ENCODE measurements at places on chromosomes 6 and 20.

GRCh38 chr6:1526398-1527072 lies 83.2 kb upstream of the FOXC1 start:
- no peak for DNase-seq

- DNase-seq = no peak
These were observed 44.1 kb upstream of the GCM1 start for GRCh38 chr6:53192682-53193188.

DNA sequence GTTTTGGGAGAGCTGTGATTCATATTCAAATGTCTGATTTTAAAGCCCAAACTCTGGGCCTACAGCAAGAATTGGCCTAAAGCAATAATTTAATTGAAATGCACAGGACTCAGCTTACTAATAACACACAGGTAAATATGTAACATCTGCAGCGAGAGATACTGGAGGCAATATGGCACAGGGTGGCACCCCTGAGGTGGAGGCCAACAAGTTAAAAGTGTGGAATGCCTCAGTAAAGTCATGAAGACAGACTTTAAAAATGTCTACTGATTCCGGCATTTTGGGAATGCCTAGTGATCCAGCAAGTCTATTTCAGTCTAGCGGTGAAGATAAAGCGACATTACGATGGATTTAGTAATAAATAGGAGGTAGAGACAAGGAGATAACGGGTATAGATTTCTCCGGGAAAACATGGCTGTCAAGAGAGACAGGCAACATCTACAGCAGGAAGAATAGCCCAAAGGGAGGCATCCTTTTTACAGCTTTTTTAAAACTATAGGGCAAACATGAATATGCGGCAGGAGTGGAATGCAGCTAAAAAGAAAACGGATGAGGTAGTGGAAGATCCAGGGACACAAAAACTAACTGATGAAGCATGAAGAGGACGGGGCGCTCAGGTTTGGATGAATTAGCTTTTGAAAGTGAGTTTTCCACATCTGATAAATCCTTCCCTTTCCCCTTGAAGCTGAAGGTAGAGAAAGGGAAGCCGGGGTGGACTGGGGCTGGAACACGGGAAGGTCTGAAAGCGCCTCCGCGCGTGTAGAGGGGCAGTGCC lies 1.2 kb downstream of the NANP start:
- no peak for DNase-seq

GRCh38 chr6:45537539-45537938 lies 159.8 kb upstream of the SUPT3H start:
- DNase-seq = no peak

- no peak for DNase-seq
These were observed 211.1 kb upstream of the PHACTR1 start for GRCh38 chr6:12505486-12505885.

DNA sequence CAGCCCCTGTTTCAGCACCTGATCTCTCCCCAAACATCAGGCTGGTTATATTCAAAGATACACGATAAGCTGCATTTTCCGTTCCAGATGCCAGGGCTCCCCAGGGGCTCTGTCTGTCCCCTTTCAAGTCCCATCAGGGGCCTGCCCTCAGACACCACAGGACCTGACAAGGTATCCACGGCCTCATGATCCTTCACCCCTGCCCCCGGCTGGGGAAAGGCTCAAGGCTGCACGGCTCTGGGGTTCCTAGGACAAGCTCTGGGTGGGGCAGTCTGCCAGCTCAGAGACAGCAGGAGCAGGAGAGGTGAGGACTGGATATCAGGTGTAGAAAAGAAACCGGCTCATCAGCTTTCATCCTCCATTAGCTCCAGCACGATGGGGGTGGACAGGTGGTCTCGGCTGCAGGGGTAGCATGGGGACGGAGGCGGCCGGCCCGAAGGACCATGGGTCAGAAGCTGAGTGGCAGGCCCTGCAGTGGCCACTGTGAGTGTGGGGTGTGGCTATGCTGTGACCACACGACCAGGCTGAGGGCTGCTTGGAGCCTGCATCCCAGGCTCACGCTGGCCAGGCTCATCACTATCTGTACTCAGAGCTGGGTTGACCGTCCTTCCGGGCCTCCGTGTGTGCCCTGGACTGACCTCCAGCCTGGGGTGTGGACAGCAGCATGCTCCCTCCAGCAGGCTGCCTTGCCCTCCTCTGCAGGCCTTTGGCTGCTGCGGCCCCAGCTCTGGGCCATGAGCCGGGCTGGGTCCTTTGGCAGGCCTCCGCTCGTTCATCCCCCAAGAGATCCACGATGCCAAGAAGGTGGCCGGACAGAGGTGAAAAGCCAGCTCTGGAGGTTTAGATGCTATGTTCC lies 386.2 kb downstream of the THBS2 start:
- DNase-seq = no peak

DNA sequence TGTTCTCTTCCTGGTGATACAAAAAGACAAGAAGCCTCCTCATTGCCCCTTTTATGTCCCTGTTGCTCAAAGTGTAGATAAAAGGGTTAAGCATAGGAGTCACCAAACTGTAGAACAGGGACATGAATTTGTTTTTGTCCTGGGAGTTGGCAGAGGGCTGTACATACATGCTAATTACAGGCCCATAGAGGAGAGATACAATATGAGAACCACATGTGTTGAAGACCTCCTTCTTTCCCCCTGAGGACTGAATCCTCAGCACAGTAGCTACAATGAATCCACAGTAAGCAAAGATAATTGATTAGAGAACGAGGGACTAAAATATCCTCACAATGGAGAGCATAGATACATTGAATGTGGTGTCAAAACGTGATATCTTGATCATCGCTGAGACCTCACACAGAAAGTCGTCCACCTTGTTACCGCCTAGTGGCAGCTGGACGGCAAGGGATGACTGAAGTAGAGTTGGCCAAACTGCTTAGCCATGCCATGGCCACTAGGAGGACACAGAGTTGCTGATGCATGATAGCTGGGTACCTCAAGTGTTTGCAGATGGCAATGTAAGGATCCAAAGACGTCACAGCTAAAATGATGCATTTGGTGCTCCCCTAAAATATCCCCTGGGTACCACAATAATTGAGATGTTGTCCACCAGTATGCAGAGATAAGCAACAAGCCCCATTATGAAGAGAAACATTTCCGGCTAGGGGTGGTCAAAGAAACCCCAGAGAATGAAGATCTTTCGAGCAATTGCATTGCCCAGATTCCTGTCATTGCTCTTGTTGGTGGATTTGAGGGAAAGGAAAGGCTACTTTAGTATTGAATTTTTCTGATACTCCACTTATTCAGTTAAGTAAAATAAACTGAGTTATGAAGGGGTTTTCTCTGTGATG lies 15.0 kb downstream of the OR2B3 start:
- no peak for DNase-seq

DNA sequence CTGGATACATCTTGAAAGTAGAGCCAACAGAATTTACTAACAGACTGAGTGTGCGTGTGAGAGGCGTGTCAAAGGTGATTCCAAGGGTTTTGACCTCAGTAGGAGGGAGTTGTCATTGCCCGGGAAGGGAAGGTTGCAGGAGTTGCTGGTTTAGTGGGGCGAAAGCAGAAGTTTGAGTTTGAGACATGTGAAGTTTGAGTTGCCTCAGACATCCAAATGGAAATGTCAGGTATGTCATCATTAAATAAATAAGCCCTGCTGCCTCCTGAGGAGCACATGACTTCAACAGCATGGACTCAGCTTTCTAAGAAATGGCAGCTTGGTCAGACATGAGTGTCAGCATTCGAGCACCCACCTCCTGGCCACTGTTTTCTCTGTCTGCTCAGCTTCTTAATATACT lies 26.6 kb upstream of the TGM2 start:
- no peak for DNase-seq

- no peak for DNase-seq
These were observed 79.0 kb downstream of the DNAAF9 start for GRCh38 chr20:3328501-3328900.

- DNase-seq = no peak
These were observed 21.4 kb downstream of the CDYL start for GRCh38 chr6:4797587-4797986.

GRCh38 chr6:101832371-101832770 lies 438.9 kb downstream of the GRIK2 start:
- DNase-seq = no peak

- no peak for DNase-seq
These were observed 2.8 kb upstream of the VSX1 start for GRCh38 chr20:25084626-25085187.

DNA sequence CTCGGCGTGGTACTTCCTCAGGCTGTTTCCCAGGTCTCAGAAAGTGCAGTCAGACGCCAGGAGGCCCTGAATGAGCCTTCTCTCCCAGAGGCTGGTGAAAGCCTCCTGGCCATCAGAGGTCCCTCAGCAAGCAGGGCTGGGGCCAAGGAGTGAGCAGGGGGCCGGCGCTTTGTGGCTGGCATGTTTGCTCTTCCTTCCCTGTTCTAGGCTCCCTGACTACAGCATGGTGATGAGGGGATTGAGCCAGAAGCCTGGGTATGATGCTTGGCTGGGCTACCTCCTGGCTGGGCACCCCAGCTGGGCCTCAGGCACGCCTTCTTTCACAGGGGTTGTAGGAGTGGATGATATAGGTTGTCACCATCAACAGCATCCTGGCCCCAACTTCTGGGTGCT lies 11.7 kb upstream of the DNAJC5 start:
- DNase-seq = no peak

GRCh38 chr6:47525330-47526057 lies 47.9 kb downstream of the CD2AP start:
- DNase-seq = no peak

- DNase-seq = no peak
These were observed 6.7 kb downstream of the CCR6 start for GRCh38 chr6:167129562-167129961.

DNA sequence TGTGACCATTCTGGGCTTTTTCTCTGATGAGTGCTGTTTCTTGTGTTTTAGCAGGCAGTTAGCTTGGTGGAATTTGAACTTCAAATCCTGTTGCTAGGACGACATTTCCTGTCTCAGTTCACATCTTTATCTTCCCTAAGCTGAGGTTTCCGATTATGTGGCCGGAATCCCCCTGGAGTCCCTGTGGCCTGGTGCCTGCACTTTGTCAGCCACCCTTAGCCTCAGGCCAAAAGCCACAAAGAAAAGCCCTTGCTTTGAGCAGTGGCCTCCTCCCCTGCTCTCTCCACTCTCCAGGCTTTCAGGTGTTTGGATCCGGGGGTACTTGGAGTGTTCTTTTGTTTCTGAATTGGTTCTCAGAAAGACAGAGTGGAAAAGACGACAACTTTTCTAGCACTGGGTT lies 59.9 kb upstream of the PMEPA1 start:
- DNase-seq = no peak

DNA sequence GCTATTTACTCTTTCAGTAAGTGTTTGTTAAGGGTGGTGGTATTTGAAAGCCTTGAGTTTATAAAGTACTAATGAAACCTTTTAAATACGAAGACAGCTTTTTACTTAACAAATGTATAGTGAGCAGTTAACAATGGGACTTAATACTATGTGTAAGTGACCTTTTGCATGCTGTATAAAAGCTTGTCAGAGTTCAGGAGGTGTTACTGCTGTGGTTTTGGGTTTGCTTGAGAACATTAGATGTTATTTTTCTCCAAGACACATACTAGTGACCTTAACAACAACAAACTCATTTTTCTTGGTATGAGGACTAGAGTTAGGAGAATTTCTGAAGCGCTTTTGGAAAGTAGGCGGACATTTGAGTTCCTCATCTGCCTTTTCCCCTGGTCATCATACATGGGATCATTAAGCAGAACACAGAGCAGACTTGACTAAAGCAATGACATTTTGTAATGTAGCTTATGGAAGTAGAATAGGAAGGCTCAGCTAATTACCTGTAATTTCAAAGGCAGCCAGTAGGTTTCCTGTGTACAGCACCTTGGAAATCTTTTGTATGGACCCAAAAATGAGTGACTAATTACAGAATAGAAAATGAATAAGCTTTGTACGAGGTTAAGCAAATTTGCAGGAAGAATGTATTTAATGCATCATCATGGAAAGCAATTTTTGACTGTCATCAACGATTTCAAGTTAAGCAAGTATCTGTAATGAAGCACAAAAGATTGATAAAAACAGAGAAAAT lies 14.1 kb downstream of the CDYL start:
- no peak for DNase-seq

DNA sequence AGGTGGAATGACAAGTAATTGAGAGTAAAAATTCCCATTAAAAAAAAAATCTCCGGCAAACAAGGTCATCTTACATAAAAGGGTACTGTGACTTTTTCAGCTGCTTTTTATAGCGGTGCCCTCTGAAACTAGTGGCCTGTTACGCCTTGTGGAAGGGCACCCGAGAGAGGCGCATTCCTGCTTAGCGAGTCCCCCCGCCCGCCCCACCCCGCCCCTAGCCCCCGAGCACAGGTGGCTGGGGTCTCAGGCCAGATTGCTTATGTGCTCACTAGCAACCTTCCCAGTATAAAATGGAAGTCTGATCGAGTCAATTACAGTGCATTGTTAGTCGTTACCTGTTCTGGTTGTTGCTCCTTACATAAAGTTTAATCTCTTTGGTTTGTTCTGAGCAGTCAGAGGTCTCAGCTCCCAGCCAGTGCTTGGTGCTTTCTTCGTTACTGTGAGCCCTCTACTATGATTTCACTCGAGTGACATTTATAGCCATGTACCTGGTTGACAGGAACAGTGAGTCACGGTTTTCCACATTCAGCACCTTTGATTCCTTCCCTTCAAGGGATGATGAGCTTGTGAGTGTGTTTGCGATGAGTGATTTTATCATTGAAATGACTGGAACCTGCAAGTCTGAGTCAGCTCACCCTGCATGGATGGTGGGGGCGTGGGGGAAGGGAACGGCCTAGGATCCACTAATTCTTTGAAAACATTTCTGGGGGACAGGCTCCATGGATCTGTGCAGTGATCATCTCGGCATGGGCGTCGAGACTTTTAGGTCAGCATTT lies 47.6 kb downstream of the ZDHHC14 start:
- DNase-seq = no peak

- DNase-seq = no peak
These were observed 181.6 kb upstream of the RNF217 start for GRCh38 chr6:124780623-124781022.

DNA sequence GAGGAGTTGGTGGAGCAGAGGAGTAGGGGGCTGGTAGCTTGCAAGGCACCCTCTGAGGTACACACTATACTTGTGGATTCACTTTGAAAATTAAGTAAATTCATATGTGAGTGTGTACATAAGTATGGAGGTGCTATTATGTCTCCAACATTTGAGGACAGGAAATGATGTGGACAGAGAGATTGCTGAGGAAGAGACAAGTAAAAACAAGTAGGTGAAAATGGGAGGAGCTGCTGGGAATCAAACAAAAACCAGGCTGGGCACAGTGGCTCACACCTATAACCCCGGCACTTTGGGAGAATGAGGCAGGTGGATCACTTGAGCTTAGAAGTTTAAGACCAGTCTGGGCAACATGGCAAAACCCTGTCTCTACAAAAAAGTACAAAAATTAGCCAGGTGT lies 69.2 kb upstream of the LYRM2 start:
- DNase-seq = no peak

- no peak for DNase-seq
These were observed 342.7 kb downstream of the PRL start for GRCh38 chr6:21953831-21954801.

DNA sequence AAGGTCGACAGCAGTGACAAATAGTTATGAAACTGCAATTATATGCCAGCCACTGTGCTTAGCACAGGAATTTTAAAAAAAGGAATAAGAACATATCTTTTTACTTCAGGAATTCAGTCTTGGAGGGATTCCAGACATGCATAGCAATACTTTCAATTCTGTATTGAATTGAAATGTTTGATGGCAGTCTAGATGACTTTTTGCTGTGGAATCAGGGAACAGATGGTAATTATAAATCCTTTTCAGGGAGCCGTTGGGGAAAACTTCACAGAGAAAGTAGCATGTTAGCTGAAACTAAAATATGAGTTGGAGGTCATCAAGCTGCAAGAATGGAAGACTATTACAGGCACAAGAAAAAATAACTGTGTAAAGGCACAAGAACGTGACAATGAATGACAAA lies 74.8 kb downstream of the IMPG1 start:
- DNase-seq = no peak
